ENCODE measurements at places on chromosomes 12 and 14. TPM values are rescaled to one million over a fixed set of nuclear protein-coding genes. Genes with fewer than 3 reads are reported as not detected.

GRCh38 chr14:25868521-25869314 is 729.1 kb downstream of the NOVA1 start:
- DNase-seq, result no peak
- H3K4me3 ChIP-seq, result no peak overlapping the region
- no peak overlapping the region for H3K27ac ChIP-seq
- H3K27me3 ChIP-seq, result no peaks in the 10 kb centered on the region
- no peaks in the 10 kb centered on the region for H3K4me1 ChIP-seq

- DNase-seq, result no peak
- no peaks in the 10 kb centered on the region for H3K4me1 ChIP-seq
- H3K27ac ChIP-seq, result no peak overlapping the region
- no peaks in the 10 kb centered on the region for H3K27me3 ChIP-seq
- no peaks in the 10 kb centered on the region for H3K36me3 ChIP-seq
Observed at GRCh38 chr12:31491841-31492598, 98.9 kb downstream of the DENND5B start.

DNA sequence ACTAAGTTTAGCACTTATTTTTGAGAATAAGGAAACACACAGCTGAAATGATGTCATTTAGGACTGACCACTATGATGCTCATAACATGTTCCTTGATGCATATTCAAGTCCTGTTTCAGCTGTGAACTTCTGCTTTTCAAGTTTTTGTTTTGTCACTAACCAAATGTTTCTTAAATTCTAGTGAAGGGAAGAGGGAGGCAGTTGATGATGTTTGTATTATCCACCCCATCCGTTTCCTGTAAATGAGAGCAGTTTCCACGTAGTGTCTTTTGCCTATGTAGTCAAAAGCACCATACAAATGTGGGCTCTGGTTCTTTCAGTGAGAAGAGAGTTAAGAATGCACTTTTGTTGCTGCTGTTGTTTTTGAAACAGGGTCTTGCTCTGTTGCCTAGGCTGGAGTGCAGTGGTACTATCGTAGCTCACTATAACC is 491.8 kb downstream of the PCNX1 start:
- peak overlapping the region; percentile 67 for H3K27ac ChIP-seq
- no peak for DNase-seq
- H3K4me3 ChIP-seq, result no peak overlapping the region

- H3K27ac ChIP-seq, result no peak overlapping the region
- no peaks in the 10 kb centered on the region for H3K27me3 ChIP-seq
- H3K36me3 ChIP-seq, result no peaks in the 10 kb centered on the region
Observed at GRCh38 chr14:101196051-101196712, 292.7 kb upstream of the RTL1 start.

- DNase-seq, result no peak
- no peak overlapping the region for H3K27ac ChIP-seq
- H3K4me3 ChIP-seq, result no peak overlapping the region
- H3K36me3 ChIP-seq, result peaks cover 3% of the 10 kb centered on the region
- no peaks in the 10 kb centered on the region for H3K4me1 ChIP-seq
Observed at GRCh38 chr14:50350975-50351374, 38.9 kb downstream of the DMAC2L start.

- no peaks in the 10 kb centered on the region for H3K27me3 ChIP-seq
- no peak for DNase-seq
- H3K27ac ChIP-seq, result no peak overlapping the region
- H3K36me3 ChIP-seq, result no peaks in the 10 kb centered on the region
- H3K4me1 ChIP-seq, result no peaks in the 10 kb centered on the region
- no peak overlapping the region for H3K4me3 ChIP-seq
Observed at GRCh38 chr12:94047781-94048567, 100.4 kb upstream of the PLXNC1 start.

DNA sequence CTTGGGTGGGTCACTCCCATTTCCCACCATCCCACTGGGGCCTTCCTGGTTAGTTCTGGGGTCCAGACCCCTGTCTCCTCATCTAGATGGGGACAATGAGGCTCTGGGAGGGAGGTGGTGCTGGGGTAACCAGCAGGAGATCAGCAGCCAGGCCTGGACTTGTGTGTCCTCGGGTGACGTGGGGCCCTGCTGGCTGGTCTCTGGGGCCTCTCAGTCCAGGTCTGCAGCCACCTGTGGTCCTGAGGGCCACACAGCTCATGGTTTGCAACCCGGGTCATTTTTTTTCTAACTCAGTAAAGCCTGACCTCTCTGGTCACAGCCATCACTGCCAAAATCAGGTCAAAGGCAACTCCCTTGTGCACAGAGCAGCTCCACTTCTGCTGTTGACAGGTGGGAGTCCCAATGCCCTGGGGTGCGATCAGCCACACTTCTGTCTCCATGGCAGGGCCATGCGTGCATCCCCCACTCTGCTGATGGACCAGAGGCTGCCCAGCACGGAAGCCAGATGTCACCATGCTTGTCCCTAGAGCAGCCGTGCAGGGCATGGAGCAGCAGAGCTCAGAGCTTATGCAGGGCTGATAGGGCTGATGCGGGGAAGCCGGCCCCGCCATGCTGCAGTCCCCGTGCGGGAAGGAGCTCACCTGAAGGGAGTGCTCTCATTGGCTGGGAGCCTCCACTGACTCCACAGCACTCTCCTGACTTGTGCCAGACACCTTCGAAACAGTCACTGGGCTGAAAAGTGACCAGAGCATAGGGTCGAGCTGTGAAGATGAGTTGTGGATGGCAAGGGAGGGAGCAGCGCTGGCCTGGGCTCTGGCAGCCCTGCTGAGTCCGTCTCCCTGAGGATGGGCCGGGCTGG is 250.9 kb downstream of the ADGRD1 start:
- no peak overlapping the region for H3K27ac ChIP-seq
- no peaks in the 10 kb centered on the region for H3K4me1 ChIP-seq
- peak; percentile 61 for DNase-seq
- no peaks in the 10 kb centered on the region for H3K36me3 ChIP-seq

DNA sequence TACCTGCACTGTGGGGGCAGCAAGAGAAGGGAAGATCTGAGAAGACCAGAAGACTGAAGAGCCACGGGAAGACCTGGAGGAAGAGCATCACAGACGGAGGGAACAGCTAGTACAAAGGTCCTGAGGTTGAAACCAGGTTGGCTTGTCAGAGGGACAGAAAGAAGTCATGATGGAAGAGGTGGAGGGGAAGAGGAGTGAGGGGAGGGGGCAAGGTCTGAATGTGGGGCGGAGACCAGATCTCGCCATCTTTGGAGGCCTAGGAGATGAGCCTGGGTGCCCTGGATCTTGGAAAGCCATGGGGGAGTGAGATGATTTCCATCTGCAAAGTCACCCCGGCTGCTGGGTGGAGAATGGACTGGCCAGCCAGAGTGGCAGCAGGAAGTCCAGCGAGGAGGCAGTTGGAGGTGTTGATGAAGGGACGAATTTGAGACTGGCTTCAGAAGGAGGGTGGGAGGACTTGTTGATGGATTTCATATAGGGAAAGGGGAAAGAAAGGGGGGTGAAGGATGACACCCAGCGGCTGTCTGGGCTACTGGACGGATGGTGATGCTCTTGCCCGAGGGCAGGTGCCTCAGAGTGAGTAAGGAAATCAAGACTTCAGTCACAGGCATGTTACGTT is 14.6 kb upstream of the UBC start:
- H3K27me3 ChIP-seq, result no peaks in the 10 kb centered on the region
- H3K36me3 ChIP-seq, result no peaks in the 10 kb centered on the region
- H3K4me1 ChIP-seq, result peaks cover 10% of the 10 kb centered on the region

DNA sequence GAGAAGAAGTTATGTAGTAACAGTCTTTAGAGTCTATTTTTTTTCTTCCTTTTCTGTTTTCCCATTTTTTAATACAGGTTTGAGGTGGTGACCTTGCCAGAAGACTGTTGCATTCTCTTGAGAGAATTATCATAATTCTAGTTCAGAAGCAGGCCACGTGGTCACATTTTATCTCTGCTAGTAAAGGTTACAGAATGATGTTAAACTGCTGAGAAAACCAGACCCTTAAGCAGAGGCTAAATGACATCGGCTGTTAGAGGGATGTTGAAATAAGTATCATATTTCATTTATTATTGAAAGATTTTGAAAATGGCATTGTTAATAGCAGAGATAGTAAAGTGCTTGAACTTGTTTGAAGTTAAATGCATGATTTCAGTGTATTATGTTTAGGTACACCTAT is 49.2 kb downstream of the BRMS1L start:
- no peaks in the 10 kb centered on the region for H3K36me3 ChIP-seq
- no peak for DNase-seq
- H3K27ac ChIP-seq, result no peak overlapping the region
- H3K4me1 ChIP-seq, result peaks cover 7% of the 10 kb centered on the region
- no peaks in the 10 kb centered on the region for H3K27me3 ChIP-seq

DNA sequence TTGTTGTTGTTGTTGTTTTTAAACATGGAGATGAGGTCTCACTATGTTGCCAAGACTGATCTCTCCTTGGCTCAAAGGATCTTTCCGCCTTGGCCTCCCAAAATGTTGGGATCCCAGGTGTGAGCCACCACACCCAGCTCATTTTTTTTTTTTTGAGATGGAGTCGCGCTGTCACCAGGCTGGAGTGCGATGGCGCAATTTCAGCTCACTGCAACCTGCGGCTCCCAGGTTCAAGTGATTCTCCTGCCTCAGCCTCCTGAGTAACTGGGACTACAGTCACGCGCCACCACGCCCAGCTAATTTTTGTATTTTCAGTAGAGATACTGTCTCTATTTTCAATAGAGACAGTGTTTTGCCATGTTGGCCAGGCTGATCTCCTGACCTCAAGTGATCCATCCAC is 4.9 kb upstream of the CLIP1 start:
- H3K36me3 ChIP-seq, result no peaks in the 10 kb centered on the region
- H3K4me3 ChIP-seq, result no peak overlapping the region
- no peak for DNase-seq
- no peak overlapping the region for H3K27ac ChIP-seq
- H3K4me1 ChIP-seq, result peaks cover 6% of the 10 kb centered on the region

GRCh38 chr14:89563471-89563870 is 146.4 kb upstream of the FOXN3 start:
- H3K36me3 ChIP-seq, result no peaks in the 10 kb centered on the region
- H3K27ac ChIP-seq, result no peak overlapping the region
- no peak for DNase-seq
- H3K4me1 ChIP-seq, result no peaks in the 10 kb centered on the region
- no peak overlapping the region for H3K4me3 ChIP-seq
- H3K27me3 ChIP-seq, result no peaks in the 10 kb centered on the region

DNA sequence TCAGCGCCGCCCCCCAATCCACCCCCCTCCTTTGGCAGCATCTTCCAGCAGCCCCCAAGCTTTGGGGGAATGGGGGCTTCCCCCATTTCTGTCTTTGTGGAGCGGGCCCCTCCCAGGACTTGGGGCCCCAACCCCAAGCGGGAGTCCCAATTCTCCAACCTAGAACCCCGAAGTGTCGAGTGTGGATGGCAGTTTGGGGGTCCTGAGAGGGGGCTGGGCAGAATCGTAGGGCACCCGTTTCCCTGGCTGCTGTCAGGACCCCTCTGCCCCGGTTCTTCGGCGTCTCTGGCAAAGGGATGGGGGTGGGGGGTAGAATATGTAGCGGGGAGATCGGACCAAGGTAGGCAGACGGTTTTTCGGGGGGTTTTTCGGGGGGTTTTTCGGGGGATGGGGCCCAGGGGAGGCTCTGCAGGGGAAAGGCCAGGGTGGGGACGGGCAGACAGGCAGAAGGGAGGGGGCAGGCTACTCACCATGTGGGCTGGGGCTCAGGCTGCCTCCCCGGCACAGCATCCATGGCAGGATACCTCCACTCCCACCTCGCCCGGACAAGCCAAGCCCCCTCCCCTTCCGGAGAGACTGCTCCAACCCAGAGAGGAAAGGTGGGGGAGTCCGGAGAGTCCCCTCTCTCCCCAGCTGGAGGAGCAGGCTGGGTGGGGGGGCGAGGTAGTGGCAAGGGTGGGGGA is 739 bp downstream of the JPH4 start:
- no peak for DNase-seq
- H3K4me1 ChIP-seq, result peaks cover 14% of the 10 kb centered on the region
- H3K36me3 ChIP-seq, result no peaks in the 10 kb centered on the region
- H3K4me3 ChIP-seq, result no peak overlapping the region

DNA sequence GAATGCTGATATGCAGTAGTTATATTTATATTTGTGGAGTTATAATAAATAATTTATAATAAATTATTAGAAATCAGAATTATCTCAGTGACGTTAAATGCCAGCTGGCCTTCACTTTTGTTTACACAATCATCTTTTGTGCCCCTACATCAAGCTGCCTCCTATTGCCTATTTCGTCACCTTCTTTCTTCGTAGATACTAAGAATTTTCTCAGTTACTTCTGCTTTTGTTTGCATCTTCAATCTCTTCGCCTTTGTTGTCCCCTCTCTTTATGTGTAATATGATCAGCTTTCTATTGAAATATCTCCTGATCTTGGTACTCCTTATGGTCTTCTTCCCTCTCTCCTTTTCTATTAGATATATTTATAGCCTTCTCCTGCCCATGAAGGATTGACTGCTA is 197.0 kb downstream of the ERC1 start:
- H3K36me3 ChIP-seq, result peaks cover 34% of the 10 kb centered on the region
- DNase-seq, result no peak
- H3K27ac ChIP-seq, result no peak overlapping the region
- H3K4me3 ChIP-seq, result no peak overlapping the region
- no peaks in the 10 kb centered on the region for H3K27me3 ChIP-seq
- no peaks in the 10 kb centered on the region for H3K4me1 ChIP-seq

DNA sequence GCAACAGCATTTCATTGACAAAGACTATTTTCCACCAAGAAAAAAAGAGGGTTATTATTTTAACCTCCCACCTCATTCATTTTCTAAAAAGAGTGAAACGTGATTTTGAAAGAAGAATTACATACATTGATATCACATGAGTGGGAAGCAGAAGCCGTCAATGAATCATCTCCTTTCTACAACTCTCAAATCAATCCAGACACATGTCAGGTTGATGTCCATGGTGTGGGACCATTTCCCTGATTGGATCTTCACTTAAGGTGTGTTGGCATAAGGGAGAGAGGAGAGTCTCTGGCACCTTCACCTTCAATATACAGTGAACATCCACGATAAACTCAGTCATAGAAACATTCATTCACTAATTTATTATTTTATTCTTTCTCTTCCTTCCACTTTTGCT is 1095.1 kb downstream of the BCL11B start:
- H3K27ac ChIP-seq, result no peak overlapping the region
- no peaks in the 10 kb centered on the region for H3K4me1 ChIP-seq
- H3K36me3 ChIP-seq, result no peaks in the 10 kb centered on the region
- no peak overlapping the region for H3K4me3 ChIP-seq
- H3K27me3 ChIP-seq, result no peaks in the 10 kb centered on the region

DNA sequence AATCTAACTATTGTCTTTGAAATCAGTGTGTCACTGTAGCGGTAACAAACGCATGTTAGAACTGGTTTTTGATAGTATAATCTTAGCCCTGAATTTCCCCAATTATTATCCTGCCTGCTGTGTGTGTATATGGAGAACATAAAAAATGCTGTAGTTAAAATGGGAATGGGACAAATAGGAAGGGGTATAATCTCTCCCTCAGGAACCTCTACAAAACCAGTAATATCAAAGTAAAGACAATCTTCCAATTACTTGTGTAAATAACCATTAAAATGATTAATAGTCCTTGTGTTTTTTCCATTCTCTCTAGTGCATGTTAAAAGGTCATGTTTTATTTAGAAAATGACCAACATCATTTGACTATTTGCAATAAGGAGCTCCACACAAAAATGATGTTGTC is 200.1 kb upstream of the TMTC1 start:
- no peak overlapping the region for H3K4me3 ChIP-seq
- DNase-seq, result no peak
- no peaks in the 10 kb centered on the region for H3K4me1 ChIP-seq
- no peaks in the 10 kb centered on the region for H3K36me3 ChIP-seq
- no peaks in the 10 kb centered on the region for H3K27me3 ChIP-seq

Gene KSR2
- 1.4 TPM for total RNA-seq

Gene OR4K14
- not detected for total RNA-seq

Gene CNTN1
- 15.1 TPM for total RNA-seq

Gene ETFBKMT
- 2.8 TPM for total RNA-seq

Gene ANKS1B
- 5.3 TPM for total RNA-seq

Gene BCAT1
- 82.5 TPM for total RNA-seq

Gene SMCO2
- 0.38 TPM for total RNA-seq

Gene CLEC12A
- 43.4 TPM for total RNA-seq

Gene ACOT2
- total RNA-seq, result 40.2 TPM

Gene VAMP1
- 6.3 TPM for total RNA-seq

Gene FAM90A1
- 0.43 TPM for total RNA-seq

Gene TCL1B
- total RNA-seq, result not detected

Data from upper lobe of right lung (tissue), 1 donor.